ENCODE measurements at places on chromosomes 11 and 22.

DNA sequence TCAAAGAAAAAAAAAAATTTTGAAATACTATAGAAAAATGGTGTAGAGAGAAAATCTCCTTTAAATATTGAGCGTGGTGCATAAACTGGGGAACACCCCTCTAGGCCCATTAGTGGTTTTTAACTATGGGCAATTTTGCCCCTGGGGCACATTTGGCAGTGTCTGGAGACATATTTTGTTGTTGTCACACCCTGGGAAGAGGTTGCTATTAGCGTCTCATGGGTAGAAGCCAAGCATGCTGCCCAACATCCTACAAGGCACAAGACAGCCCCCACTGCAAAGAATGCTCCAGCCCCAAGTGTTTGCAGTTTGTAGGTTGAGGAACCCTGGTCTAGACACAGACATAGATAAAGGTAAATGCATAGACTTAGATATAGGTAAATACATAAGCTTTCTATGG, 92.6 kb downstream of the KIAA1671 start:
- no peak for DNase-seq

- DNase-seq, result no peak
Observed at GRCh38 chr11:37370817-37371216, 772.8 kb upstream of the RAG2 start.

GRCh38 chr11:79232346-79232745, 208.5 kb downstream of the TENM4 start:
- DNase-seq, result no peak

DNA sequence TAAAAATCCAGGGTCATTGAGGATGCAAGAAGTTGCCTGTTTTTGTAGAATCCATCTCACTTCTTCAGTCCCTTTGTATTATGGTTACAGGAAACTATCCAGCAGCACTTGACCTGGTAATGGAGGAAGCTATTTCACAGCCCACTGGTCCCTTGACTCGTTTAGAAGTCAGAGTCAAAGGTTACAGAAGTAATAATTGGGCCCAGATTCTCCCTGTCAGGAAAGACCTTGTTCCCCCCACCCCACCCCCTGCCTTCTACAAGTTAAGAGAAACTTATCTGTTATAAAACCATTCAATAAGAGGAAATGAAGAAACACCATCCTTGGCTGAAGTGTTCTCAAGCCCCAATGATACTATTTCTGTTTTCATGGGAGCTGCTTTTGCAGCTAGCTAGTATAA, 65.8 kb downstream of the CSTPP1 start:
- no peak for DNase-seq

DNA sequence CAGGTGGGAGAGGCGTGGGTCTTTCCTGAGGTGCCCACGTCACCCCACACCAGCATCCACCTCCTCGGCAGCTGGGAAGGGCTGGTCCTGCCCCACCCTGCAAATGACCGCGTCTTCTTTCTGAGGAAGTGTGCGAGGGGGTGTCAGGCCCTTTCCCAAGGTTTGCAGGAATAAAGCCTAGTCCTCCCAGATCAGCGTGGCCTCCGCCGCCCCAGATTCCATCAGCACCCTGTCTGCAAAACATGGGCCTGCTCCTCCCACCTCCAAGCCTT, 14.4 kb upstream of the SLC39A13 start:
- DNase-seq, result no peak

GRCh38 chr11:2096919-2097301, 42.3 kb downstream of the IGF2 start:
- no peak for DNase-seq

DNA sequence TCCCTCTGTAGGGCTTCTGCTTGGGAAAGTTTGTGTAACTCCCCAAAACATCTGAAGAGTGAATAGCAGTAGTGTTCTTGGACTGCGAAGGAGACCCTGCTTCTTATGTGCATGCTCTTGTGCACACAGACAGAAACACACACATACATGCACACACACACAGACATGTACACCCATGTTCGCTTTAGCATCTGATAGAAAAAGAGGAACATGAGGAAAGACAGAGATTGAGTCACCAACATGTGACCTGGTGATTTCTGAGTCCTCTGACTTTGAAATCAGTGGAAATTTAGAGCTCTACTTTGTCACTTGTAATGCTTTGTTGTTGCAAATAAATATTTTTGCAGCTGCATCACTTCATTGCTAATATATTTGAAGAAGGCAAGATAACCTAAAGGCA, 23.8 kb downstream of the CD44 start:
- no peak for DNase-seq

GRCh38 chr11:115874843-115875242, 370.6 kb upstream of the CADM1 start:
- no peak for DNase-seq

- no peak for DNase-seq
Observed at GRCh38 chr22:33477120-33478111, 419.2 kb upstream of the SYN3 start.

- no peak for DNase-seq
Observed at GRCh38 chr11:82406611-82407010, 327.1 kb downstream of the FAM181B start.

- no peak for DNase-seq
Observed at GRCh38 chr22:37440875-37441274, 13.6 kb upstream of the ELFN2 start.

DNA sequence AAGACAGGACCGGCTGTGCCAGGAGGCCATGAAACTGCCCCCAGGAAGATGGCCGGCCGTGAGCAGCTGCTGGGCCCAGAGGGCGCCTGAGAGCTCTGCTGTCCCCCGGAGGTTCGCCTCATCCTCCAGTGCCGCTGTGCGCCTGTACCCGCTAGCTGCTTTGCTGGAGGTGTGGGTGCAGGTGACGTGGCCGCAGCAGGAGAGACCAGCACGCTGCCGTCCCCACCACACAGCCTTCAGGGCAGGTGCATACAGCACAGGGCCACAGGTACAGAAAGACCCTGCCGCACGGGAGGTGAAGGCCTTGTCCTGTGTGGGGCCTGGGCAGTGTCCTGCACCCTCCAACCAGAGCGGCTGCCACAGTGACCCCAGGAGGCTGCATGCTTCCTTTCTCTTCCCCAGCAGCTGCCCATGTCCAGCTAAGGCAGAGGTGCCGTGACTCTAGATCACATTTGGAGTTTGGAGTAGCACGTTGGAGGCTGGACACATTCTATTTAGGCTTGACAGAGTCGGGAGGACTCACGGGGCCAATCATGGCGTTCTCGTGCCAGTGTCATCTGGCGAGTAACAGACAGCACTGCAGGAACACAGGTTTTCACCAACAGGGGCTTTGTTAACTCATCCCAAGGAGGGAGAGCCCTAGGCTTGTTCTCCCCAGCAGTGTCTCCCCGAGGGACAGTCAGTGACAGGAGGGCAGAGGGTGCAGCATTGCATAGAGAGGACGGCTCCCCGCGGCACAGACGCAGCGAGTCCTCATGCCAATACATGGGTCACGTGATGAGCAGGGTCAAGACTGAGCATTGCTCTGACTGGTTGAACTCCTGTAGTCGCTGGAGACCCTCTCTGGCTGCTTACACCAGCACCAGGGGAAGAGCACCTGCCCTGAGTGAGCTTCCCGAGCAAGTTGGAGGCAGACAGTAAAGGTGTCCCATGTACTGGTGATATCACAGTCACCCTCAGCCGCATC, 18.7 kb upstream of the PANX2 start:
- no peak for DNase-seq

DNA sequence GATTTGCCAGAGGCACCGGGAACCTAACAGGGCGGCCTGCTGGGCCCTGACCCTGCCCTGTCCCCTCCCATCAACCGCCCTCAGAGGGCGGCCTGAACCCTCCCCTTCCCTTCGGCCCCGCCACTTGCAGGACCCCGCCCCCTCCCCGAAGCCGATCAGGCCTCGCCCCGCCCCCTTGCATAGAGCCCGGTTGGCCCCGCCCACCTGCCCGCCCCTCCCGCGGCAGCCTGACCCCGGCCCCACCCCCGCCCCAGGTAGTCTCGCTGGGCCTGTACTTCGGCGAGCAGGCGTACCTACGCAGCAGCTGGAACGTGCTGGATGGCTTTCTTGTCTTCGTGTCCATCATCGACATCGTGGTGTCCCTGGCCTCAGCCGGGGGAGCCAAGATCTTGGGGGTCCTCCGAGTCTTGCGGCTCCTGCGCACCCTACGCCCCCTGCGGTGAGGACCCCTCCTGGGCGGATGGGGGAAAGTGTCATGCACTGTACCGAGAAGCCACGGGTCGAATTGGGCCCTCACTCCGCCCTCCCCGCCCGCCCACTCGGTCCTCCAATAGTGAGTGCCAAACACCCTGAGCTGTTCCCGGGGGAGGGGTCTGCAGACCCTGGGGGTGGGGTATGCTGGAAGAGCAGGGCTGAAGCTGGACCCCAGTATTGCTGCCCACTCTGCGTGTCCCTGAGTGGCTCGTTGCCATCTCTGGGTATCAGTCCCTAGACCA, 94.1 kb downstream of the CACNA1I start:
- DNase-seq, result no peak

GRCh38 chr11:91997226-91997625, 227.4 kb upstream of the FAT3 start:
- DNase-seq, result no peak

GRCh38 chr11:57410287-57410686, 16.6 kb downstream of the SLC43A3 start:
- DNase-seq, result no peak

GRCh38 chr11:12087075-12088004, 23.1 kb upstream of the MICAL2 start:
- DNase-seq, result no peak

- no peak for DNase-seq
Observed at GRCh38 chr11:125892071-125892470, 4.6 kb downstream of the HYLS1 start.

DNA sequence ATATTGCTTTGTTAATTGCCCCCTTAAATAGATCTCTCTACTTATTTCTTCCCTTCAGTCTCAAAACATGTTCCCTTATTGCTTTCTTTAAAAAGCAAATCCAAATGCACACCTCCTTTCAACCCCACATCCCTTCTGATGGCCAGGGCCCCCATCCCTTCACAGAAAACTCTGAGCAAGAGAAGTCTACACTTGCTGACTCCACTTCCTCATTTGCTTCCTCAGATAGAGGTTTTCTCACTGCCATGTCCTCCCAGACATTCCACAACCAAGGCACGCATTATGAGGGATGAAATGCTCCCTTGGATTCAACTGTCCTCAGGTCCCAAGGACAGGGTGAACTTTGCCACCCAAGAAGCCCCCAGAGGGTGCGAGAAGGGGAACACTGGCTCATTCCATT, 43.1 kb downstream of the CSNK2A3 start:
- no peak for DNase-seq

GRCh38 chr22:34608540-34609115, 457.3 kb upstream of the ISX start:
- DNase-seq, result no peak

DNA sequence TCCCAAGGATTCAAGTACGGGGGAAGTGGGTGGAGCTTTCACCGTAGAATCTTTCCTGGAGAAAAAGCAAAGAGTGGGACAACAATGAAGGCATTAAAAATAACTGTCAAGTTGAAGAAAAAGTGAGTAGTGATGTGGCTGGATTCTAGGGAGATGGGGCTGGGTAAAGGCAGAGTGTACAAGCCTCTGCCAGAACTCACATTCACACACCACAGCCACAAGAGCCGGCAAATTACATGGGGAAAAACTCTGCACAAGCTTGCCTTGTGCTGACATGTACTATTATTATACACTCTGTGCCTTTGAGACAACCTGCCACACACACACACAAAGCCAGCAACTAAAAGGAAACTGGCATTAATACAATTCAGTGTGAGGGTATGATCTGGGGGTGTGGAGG, 182.6 kb downstream of the LARGE1 start:
- DNase-seq, result no peak

DNA sequence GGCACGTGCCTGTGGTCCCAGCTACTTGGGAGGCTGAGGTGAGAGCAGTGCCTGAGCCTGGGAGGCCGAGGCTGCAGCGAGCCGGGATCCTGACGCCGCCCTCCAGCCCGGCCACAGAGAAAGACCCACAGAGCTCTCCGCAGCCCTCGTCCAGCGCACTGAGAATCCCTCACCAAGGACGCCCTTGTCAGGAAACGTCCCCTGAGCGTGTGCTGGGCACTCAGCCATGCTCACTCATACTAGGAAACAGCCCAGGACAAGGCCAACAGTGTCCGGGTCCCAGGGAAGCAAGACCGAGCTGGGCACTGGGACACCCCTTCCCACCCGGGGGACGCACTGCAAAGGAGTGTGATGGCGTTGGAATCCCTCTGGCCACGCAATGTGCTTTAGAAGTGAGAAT, 14.5 kb downstream of the DEAF1 start:
- DNase-seq, result no peak

DNA sequence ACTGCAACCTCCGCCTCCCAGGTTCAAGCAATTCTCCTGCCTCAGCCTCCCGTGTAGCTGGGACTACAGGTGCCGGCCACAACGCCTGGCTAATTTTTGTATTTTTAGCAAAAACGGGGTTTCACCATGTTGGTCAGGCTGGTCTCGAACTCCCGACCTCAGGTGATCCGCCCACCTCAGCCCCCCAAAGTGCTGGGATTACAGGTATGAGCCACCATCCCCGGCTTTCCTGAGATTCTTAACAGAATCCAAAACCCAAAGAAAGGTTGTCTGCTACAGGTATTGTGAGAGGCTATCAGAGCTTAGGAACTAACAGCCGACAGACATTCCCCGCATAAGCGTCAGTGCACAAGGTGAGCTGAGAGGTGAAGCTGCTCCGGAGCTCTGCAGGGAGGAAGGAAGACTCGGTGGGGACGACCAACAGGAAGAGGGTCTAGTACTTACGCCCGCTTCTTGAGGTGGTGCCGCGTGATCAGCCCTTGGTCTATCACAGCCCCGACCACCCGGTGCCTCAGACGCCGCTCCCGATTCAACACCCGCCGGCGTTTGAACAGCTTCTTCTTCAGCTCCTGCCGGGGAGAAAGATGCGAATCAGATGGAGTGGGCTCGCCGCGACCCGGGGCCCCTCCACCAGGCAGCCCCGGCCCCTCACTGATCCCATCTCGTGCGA, 470 bp downstream of the C11orf98 start:
- DNase-seq, result no peak

DNA sequence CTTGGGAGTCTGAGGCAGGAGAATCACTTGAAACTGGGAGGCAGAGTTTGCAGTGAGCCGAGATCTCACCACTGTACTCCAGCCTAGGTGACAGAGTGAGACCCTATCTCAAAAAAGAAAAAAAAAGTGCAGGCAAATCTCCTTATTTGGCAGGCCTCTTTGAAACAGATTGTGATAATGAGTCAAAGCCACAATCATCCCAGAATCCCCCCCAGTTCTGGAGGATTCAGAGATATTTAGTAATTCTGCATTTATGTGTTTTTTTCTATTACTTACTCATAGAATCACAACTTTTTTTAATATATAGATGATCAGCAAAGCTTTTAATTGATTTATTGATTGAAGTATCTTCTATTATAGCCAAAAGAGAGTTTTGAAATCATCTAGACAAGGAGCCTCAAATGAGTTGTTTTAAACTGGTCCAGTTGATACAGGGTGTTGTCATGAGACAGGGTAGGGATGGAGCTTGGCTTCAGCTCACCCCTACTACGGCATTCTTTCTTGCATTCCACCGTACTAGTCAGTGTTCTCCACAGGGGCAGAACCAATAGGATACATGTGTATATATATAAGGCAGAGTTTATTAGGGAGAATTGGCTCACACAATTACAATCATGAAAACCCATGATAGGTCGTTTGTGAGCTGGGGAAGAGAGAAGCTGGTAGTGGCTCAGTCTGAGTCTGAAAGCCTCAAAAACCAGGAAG, 39.3 kb upstream of the SORL1 start:
- no peak for DNase-seq

- no peak for DNase-seq
Observed at GRCh38 chr22:48699511-48699910, 1128.2 kb downstream of the BRD1 start.

Data from left forelimb (tissue), 1 donor.